ENCODE measurements at places on chromosomes 11 and 22.

DNA sequence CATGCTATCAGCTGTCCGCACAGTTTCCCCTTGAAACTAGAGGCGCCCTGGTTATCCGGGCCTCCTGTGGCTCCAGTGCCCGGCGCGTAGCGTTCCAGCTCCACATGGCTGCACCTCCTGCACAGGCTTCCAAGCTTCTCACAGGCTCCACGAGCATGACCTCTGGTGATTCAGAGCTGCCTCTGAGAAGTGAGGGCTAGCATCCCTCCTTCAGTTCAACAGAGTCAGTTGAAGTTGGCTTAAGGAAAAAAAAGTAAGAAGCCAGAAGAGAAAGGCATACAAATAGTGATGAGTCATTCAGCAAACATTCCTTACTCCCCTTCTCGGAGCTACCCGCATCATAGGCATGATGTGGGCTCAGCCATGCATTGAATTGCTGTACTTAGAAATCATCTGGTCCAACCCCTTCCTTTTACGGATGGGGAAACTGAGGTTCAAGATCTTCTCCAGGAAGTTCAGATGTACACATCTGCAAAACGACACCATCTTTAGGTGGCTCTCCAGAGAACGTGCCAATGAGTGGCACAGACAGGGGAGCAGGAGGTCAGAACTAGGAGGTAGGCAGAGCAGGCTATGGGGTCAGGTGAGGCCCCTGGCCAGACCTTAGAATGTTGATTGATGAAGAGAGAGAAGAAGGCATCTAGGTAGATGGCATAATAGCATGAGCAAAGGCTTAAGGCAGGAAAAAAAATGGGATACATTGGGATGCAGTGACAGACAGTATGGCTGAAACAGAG lies 216.3 kb upstream of the TBCEL start:
- DNase-seq, result peak; percentile 98

DNA sequence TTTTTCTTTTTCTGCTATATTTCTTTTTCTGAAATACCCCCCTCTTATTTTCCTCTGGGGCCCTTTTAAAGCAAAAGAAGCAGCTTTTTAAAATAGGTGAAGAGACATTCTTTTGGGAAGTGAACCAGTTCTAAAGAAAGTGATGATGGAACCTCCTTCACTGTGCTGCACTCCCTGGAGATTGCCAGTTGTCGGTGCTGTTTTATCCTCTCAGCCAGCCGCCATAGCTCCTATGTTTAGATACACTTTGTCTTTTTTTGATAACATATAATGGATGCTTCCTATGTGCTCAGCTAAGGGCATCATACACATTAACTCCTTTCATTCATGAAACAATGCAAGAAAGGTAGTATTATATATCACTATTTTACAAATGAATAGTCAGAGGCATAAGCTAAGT lies 14.0 kb downstream of the CFAP300 start:
- DNase-seq, result no peak

GRCh38 chr11:1310772-1311468 lies 1.5 kb upstream of the TOLLIP start:
- no peak for DNase-seq

DNA sequence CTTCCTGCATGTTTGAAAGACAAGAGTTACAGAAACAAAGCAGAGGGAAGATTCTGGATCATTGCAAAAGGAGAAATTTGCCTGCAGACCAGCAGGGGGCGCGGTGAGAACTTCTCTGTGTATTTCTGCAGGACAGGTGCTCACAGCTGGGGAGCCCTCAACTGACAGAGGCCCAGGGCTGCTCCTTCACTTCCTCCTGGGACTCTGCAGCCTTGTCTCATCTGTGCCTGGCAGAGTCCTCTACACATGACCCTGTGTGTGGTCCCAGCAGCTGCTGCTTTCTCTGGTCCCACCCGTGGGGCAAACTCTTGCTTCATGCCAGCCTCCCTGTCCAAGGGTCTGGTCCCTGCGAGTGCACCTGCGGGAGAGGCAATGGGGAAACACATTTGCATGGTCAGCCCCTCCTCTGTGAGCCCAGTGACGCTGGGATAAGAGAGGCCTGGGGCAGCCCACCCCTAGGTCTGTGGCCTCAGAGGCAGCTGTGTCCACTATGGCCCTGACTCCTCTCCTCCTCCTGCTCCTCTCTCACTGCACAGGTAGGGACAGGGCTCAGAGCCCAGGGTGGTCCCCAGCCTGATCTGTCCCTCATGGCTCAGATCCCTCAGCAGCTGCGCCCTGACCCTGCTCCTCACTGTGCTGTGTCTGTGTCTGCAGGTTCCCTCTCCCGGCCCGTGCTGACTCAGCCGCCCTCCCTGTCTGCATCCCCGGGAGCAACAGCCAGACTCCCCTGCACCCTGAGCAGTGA lies 43.2 kb upstream of the VPREB1 start:
- peak; percentile 26 for DNase-seq
